ENCODE measurements at places on chromosomes 4 and X. TPM values are rescaled to one million over a fixed set of nuclear protein-coding genes. Genes with fewer than 3 reads are reported as not detected.
A peak's percentile ranks its signal among the peaks of the same experiment; 100 is the strongest.

DNA sequence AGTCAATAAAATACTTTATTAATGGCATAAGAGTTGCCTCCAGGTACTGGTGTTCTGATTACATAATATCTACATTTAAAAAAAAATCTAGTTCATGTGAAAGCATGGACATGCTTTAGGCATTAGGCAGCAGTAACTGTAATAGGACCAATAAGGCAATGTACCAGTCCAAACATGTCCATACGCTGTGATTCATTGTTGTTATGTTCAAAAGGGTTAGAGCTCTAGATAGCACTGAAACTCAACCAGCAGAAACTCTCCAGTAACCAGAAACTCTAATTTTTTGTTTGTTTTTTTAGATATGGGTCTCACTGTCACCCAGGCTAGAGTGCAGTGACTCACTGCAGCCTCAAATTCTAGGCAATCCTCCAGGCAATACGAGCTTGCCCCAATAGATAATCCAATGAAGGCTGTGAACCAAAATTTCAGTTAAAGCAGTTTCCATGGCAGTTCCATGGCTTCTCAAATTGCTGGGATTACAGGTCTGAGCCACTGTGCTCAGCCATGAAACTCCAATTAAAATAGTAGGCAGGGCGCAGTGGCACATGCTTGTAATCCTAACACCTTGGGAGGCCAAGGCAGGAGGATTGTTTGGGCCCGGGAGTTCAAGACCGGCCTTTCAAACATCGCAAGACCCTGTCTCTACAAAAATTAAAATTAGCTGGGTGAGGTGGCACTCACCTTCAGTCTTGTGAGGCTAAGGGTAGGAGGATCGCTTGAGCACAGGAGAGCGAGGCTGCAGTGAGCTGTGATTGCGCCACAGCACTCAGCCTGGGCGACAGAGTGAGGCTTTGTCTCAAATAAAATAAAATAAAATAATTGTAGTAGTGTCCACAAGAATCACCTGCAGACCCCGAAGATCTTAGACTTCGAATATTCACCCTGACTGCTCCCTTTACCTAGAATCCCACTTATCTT is 36.3 kb downstream of the MGARP start:
- no peak for DNase-seq

- no peak for DNase-seq
These were observed 12.4 kb upstream of the PACRGL start for GRCh38 chr4:20687864-20688263.

DNA sequence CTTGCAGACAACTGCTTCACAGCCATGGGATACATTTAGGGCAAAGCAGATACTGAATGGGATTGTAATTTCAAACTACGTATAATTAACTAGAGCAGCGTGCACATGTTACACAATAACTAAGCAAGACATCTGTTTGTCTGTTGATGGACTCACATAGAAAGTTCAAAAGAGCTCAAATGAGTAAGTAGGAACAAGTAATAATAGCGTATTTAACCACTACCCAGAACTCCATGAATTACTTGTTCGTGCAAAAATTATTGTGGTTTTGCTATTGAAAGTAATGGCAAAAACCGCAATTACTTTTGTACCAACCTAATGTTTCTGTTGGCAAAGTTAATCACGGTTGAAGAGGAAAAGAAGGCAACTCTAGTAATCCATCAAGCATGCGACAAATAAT is 825.4 kb downstream of the PCDH18 start:
- no peak for DNase-seq

DNA sequence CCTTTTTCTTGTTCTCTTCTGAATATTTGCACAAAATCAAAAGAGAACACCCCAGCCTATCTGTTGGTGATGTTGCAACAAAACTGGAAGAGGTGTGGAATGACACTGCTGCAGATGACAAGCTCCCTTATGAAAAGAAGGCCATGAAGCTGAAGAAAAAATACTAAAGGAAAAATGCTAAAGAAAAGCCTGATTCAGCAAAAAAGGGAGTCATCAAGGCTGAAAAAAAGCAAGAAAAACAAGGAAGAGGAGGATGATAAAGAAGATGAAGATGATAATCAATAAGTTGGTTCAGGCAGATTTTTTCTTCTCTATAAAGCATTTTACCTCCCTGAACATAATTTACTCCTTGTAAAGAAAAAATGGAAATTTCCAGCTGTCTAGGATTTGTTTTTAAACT is 1538.8 kb downstream of the RPA4 start:
- DNase-seq = no peak

GRCh38 chrX:36963069-36963808 is 44.9 kb upstream of the FAM47C start:
- DNase-seq = no peak

GRCh38 chr4:1094336-1094690 is 19.1 kb downstream of the RNF212 start:
- no peak for DNase-seq

- peak; percentile 69 for DNase-seq
These were observed 61.0 kb downstream of the HPRT1 start for GRCh38 chrX:134520860-134521390.

DNA sequence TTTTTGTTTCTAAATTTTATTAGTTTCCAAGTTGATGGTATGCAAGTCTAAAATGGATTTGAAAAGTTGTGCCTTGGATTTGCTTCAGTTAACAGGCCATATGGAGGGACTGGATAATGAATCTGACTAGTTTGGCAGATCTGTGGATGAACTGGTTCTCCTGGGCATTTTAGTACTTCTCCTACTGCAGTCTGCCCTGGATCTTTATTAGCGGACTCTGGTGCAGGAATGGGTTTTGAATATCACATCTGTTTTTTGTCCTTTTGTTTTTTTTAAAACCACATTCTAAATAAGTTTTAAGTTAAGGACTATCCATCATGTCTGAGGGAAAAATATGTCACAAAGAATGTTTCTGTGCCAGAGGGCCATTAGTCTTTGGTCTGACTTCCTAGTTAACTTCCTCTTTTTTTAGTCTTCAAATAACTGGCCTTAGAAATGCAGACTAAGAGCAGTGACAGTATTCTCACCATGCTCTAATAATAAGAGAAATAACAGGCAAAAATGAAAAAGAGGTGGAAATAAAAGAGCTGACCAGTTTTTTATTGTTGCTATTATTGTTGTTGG is 13.9 kb upstream of the DCK start:
- DNase-seq = peak; percentile 33

- peak; percentile 28 for DNase-seq
These were observed 792 bp downstream of the ADRA2C start for GRCh38 chr4:3766785-3767569.

DNA sequence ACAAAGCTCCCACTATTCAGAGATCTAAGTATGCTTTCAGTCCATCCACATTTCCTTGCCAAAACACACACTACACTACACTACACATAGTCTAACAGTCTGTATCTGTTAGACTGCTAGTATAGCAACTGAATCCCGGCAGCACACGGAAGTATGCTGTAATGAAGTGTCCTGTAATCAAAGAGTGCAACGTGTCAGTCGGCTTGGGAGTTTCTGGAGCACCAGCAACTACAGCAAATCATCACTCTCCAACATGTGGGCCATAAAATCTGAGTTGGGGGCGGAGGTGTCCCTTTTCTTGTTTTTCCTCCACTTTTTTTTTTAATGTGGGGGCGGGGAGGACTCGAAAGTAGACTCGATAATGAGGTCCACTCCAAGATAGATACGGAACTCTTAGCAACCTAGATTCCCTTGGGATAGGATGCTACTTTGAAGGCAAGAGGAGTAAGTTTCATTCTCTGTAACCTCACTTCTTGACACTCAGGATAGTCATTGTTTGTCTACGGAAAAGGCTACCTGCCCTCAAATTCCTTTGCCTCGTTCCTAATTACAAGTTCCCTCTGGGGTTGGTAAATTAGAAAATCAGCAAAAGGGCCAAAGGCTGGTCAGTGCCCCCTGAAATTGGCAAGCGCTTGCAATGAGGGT is 722 bp downstream of the SLC10A7 start:
- DNase-seq = peak; percentile 83

DNA sequence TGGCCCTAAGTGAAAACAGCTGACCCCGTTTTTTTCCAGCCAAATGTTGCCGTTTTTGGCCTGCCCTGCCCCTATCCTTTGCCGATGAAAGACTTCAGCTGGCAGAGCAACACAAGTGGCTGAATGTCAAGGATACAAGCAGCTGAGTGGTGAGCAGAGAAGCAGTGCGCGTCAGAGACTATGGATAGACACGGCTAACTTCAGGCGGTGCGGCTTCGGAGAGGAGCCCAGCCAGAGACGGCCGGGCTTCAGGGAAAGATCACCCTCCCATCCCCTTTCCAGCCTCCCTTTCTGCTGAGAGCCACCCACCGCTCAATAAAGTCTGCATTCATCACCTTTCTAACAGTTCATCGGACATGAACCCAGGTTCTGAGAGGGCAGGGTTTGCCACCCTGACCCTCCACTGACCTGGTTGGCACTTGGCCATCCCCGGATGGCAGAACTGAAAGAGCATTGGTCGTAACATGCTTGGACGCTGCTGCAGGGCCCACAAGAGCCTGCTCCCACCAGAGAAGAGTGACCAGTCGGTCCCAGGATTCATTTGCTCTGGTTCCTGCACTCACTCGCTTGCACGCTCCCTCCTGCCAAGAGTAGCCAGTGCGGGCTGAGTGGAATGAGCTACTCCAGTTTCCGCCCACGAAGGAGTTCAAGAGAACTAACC is 125.8 kb downstream of the PPEF1 start:
- DNase-seq = peak; percentile 85

- no peak for DNase-seq
These were observed 90.7 kb downstream of the FAM53A start for GRCh38 chr4:1593458-1593857.

ARR3 gene
- not detected for total RNA-seq

ARHGAP4 gene
- 15.5 TPM for total RNA-seq

SLC6A14 gene
- total RNA-seq = not detected

FATE1 gene
- total RNA-seq = 1.2 TPM

NSG1 gene
- total RNA-seq = 0.75 TPM

Data from muscle of leg (tissue), 16 donors.